ENCODE measurements at places on chromosomes 7 and 10.

GRCh38 chr10:72728462-72728861 lies 36.5 kb downstream of the MCU start:
- DNase-seq = no peak

- no peak for DNase-seq
Observed at GRCh38 chr7:112989531-112989930, 97.1 kb downstream of the GPR85 start.

- no peak for DNase-seq
Observed at GRCh38 chr7:13822678-13823077, 166.8 kb downstream of the ETV1 start.

DNA sequence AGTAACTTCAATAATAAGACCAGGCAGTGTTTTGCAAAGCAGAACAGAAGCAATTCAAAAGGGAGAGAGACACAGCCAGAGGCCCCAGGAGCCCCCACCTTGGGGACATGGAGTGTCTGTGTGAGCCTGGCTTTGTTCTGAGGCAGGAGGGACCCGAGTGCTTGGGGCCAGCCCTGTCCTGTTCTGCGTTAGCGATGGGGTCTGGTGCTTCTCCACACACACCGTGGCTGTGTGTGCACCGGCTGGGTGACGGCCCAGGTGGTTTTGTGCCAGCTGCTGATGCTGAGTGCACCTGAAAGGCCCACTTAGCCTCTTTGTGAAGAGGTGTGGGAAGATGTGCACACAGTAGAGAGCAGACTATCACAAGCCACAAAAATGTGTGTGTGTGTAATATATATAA lies 468.9 kb downstream of the DNAJB6 start:
- no peak for DNase-seq

DNA sequence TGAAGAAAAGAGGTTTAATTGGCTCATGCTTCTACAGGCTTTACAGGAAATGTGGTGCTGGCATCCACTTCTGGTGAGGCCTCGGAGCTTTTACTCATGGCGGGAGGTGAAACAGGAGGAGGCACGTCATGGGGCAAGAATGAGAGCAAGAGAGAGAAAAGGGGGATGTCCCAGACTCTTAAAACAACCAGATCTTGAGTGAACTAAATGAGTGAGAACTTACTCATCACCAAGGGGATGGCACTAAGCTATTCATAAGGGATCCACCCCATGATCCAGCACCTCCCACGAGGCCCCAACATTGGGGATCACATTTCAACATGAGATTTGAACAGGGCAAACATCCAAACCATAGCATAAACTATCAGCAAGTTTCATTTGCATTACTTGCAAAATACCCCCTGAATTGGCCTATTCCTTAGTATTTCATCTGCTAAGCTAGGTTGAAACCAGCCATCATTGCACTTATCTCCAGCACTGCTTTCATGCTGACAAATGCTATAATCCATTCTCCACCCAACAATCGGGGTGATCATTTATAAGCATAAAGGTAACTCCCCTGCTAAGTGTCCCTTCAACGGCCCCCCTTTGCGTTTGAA lies 179.0 kb downstream of the NOC3L start:
- DNase-seq = no peak
